ENCODE measurements at places on chromosomes 7 and 10.

- DNase-seq, result no peak
Measured at GRCh38 chr10:60003651-60004523, 97.5 kb upstream of the CCDC6 start.

GRCh38 chr7:36937754-36938563 is 213.7 kb upstream of the AOAH start:
- no peak for DNase-seq

DNA sequence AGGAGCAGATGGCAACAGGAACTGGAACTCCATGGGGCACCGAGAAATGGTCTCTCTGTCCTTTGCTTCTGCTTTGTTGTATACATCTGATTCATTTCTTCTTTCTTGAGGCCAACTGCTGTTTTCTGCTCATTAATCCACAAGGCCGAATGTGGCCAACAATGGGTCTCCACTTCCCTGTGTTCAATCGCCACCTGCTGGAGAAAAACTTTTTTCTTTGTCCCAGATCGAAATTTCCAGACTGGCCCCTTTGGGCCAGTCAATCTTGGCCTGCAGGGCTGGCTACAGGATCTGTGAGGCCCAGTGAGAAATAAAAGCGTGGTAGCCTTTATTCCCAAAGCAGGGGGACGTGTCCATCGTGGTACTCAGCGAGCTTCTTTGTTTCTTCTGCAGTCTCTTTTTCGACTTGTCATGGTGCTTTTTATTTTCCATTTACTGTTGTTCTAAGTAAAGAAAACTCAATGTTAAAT is 58.8 kb downstream of the PARP12 start:
- no peak for DNase-seq

- DNase-seq, result no peak
Measured at GRCh38 chr7:84364708-84365107, 170.1 kb upstream of the SEMA3A start.

GRCh38 chr7:151514461-151515275 is 5.0 kb downstream of the RHEB start:
- DNase-seq, result no peak

DNA sequence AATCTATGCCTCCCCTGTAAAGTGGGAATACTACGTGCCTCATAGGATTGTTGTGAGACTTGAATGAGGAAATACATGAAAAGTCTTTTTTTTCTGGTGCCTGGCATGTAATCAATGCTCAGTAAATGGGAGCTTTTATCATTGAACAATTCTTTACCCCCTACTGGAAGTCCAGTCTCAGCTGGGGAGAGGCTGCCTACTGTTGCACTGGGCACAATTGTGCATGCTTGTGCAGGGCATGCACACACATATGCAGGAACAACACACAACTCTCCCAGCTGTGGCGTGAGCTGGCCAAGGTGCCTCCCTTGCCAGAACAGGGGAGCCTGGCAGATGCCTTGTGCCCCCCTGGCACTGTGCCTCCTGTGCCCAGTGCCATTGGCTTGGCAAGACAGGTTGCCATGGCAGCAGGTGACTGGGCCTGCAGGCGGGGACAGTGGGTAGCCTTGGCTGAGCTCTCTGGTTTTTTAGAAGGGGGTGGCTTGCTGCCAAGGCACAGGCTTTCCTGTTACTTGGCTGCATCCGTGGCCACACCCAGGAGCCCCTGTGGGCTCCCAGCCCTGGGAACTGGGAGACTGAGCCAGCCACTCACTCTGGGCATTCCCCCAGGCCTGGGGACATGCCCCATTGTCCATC is 16.1 kb upstream of the PALD1 start:
- no peak for DNase-seq

GRCh38 chr7:49631071-49631815 is 142.2 kb upstream of the VWC2 start:
- DNase-seq, result no peak

DNA sequence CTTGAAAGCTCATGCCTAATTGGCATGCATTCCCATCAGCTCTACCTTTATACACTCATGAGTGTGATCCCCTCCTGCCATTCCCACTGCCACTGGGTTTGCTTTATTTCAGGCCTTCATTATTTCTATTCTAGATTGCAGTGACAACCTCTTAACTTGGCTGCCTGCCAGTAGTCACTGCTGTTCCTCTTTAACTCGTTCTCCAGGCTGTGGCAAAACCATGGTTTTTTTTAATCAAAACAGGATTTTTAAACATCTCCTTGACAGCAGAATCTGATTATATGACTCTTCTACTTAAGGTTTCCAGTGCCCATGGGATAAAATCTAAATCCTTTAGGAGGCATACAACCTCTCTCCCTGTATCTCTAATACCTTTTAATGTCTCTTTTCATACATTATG is 223.7 kb upstream of the PCDH15 start:
- DNase-seq, result no peak

DNA sequence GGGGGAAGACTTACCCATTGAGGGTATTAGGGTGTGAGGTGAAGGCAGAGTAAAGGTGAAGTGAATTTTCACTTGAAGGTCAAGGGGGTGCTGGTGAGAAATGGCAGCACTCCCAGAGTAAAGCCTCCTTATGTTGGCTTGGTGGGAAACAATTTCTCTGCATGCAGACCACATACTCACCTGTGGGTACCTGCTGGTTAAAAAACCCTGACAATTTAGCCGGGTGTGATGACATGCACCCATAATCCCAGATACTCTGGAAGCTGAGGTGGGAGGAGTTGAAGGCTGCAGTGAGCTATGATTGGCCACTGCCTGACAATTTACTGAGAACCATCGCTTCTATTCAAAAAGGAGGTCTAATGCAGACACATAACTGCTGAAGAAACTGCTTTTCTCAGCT is 5.5 kb downstream of the DNAJB9 start:
- DNase-seq, result no peak

GRCh38 chr10:132447446-132448247 is 50.6 kb downstream of the PWWP2B start:
- DNase-seq, result peak; percentile 27

DNA sequence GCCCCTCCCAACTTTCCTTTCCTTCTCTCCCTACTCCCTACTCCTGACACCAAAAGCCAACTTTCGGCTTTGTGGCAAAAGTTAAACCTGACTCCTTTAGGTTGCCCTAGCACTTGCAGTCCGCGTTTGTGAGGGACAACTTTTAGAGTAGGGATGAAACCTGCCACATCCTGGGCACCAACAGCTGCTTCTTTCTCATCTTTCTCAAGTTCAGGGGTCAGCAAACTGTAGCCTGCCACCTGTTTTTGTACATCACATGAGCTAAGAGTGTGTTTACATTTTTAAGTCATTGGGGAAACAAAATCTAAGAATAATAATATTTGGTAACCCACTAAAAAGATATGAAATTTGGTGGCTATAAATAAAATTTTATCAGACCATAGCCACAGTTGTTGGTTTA is 660.6 kb downstream of the KCNMA1 start:
- no peak for DNase-seq

DNA sequence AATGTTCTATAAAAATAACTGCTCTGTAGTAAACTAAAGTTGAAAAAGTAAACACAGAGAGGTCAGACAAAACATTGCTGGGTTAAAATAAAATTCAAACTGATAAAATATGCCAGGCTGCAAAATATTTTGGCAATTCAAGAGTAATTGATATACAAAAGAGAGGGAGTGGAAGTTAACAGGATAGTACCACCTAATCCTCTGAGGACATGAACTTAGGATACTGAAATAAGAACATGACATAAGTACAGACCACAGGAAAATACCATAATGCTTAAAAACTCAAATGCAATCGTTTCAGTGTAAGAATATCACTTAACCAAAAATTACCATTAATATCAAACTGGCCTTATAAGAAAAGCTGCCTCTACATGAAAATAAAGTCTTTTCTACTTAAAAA is 37.6 kb upstream of the GPR22 start:
- no peak for DNase-seq
